ENCODE measurements at places on chromosomes 1 and 21.

DNA sequence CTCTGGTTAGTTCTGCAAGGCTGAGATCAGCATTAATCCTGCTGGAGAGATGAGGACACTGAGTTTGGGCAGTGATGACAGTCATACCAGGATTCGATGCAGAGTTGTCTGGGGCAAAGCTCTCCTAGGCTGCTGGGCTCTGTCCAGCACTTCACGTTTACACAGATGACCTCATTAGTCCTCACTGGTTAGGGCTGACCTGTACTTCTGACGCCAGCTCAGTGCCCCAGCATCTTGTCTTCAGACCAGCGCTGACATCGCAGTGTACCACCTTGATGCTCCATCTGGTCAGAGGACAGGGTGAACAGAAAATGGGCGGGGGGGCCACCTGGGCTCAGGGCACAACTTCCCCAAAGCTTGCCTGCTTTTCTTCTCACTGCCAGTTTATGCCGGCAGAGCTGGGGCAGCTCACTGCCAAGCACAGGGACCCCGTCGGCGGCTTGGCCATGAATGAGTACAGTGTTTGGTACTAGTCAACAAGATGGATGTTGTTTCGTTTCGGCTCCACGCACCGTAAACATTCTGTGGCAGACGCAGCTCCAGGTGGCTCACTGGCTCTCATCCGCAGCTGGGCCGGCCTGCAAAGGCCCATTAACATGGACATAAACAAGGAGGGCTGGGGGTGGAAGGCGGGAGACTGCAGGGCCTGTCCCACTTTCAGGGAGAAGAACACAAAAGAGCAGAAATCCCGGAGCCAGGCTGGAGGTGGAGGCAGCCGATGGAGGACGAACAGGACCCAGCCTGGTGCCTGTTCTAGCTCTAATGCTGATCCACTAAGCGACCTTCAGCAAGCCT, 118.7 kb downstream of the GLIS1 start:
- DNase-seq, result peak; percentile 18

DNA sequence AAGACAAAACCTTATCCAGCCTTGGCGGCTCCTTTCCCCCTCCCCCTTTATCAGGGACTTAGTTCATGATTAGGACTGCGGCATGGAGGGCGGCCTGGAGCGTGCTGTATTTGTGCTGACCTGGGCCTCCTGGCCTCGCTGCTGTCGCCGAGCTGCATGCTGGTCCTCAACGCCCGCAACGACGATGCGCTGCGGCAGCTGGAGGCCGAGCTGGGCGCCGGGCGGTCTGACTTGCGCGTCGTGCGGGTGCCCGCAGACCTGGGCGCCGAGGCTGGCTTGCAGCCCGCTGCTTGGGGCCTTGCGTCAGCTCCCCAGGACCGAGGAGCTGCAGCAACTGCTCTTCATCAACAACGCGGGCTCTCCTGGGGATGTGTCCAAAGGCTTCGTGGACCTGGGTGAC, 70.9 kb downstream of the TM2D1 start:
- no peak for DNase-seq

DNA sequence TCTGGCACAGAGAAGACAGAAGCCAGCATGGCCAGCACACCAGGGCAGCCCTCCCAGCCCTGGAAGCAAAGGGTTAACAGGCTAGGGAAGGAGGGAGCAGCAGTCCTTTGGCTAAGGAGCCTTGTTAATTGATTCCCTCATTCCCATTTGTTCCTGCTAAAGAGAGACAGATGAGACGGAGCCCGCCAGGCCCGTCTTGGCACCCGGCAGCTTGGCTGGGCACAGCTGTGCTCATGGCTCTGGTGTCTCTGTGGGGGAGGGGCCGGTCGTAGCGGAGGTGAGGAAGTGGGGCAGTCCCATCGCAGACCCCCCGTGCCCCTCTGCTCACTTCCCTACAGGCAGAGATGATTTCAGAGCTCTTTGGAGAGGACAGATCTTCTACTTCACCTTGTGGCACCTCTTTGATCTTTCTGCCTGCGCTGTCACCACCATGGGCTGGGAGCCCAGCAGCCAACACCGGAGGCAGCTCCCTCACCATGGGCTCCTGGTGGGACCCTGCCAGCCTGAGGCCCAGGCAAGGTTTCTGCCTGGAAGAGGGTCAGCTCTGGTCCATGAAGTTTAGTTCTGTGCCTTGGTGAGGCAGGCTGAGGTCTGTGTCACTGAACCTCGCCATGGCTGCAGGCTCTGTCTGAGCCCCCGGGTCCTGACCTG, 38.0 kb downstream of the FOXO6 start:
- DNase-seq, result no peak

DNA sequence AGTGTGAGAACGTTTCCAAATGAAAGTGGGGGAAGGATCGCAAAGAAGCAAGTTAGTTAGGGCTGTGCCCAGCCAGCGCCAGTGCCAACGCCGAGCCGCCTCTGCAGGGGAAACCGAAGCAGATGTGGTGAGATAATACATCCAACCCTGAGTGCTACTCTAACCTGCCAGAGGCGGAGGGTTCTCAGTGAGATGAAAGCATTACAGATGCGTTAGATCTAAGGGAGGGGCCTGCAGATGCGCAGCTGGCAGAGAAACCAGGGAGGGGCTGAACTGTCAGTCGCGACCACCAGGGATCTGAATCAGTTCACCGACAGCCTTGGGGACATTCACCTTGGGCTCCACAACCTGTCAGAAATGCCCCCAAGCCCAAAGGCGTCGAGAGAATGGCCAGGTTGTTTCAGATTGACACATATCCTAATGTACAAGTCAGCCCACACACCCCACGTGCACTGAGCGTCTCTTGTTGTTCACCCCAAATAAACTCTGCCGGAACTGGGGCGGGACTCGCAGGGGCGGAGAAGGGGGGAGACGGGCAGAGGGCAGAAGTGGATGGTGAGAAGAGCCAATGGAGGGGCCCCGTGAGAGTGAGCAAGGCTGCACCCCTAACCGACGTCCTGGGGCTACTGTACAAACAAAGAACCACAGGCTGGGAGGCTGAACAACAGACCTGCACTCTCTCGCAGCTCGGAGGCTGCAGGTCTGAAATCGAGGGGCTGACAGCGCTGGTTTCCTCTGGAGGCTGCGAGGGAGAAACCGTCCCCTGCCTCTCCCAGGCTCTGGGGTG, 8.7 kb upstream of the UMODL1 start:
- DNase-seq, result no peak

DNA sequence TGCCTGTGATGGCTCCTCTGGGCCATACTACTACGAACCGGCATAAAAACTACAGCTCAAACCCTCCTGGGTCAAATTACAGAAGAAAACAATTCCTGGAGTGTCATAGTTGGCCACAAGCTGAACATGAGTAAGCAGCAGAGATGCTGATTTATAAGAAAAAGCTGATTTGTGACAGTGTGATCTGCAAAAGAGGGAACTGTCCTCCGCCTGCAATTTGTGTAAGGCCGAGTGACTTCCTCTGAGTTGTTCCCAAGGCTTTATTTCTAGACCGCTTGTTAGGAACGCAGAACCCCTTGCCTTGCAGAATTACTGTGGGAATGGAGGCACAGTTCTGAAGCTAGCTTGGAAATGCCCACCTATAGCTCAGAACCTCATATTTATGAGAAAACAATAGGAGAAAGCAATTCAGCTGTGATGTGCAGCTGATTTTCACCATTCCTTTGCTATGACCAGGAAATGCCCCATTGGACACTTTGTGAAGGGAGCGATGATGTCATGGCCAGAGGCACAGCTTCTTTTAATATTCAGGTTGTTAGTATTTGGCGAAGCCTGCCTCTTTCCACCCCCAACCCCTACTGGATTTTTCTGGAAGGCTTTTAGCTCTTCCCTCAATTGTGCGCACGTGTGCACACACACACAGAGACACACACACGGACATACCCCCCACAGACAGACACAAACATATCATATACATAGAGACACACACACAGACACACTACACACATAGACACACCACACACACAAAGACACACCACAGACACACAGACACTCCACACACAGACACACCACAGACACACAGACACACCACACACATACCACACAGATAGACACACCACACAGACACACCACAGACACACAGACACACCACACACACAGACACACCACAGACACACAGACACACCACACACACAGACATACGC, 47.6 kb downstream of the IER5 start:
- DNase-seq, result peak; percentile 69

DNA sequence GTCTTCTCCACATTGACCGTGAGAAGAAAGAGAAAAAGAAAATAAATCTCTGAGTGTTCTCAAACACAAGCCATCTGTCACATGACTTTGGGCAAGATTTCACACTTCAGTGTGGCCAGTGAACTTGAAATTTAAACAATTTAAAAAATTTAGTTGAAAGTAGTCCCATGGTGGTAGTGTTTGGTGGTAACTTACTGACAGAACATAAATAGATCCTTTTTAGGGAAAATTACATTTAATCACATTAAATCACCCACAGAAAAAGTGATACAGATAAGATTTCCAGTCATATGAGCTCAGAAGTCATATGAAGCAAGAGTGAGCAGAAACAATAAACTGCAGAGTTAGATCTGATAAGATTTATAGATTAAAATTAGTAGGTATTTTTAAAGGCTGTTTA, 31.9 kb upstream of the SGIP1 start:
- no peak for DNase-seq

DNA sequence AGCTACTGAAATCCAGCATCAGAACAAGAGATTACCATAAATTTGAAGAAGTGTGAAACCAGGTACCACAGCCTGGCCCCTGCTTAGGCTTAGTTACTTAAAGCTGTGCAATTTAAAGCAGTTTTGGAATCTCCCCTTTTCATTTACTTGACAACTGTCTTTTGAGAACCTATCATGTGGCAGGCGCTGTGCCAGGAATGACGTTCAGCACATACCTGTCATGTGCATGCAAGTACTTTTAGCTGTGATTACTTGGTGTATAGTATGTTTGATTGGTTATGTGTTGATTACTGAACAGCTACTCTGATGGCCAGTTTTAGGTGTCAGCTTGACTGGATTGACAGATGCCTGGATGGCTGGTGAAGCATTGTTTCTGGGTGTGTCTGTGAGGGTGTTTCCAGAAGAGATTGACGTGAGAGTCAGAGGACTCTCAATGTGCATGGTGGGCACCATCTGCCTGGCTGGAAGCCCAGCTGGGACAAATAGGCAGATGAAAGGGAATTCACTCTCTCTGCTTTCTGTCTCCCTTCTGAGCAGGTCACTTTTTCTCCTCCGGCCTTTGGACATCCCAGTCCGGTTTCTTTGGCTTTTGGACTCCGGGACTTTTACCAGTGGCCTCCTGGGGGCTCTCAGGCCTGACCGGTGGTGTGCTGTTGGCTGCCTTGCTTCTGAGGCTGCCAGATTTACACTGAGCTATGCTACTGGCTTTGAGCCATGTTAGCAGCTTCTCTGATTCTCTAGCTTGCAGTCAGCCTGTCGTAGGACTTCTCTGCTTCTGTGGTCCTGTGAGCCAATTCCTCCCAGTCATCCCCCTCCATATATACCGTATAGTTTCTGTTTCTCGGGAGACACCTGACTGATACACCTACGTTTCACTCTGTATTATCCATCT, 178.0 kb downstream of the RYR2 start:
- no peak for DNase-seq
